T-helper 17 cell (primary cell): ENCODE measurements at places on chromosomes 4 and X.

- DNase-seq, result no peak
Observed at GRCh38 chr4:19577097-19577496, 674.6 kb upstream of the SLIT2 start.

GRCh38 chr4:151195801-151196200, 81.2 kb upstream of the PRSS48 start:
- DNase-seq, result no peak

DNA sequence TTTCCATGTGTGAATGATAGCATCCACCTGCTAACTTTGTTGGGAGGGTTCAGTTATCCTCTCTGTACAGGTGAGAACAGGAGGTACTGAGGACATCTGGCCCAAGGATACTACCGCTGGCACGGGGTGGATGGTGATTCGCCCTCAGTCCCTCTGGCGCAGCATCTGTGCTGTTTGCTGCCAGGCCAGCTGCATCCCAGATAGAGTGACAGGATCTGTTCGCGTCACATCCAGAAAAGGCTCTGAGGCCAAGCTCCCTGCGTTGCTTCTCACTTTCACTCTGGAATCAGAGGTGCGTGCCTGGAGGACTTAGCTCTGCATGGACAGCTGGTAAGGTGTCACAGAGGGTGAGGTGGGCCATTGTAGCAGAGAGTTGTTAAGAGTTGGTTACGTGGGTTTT, 95.4 kb downstream of the TBL1X start:
- DNase-seq, result no peak

GRCh38 chrX:70466968-70467367, 22.3 kb downstream of the DLG3 start:
- no peak for DNase-seq

- DNase-seq, result no peak
Observed at GRCh38 chrX:25006586-25007058, 9.1 kb downstream of the ARX start.
